ENCODE measurements at places on chromosomes 2 and 18. TPM values are rescaled to one million over a fixed set of nuclear protein-coding genes. Genes with fewer than 3 reads are reported as not detected.

DNA sequence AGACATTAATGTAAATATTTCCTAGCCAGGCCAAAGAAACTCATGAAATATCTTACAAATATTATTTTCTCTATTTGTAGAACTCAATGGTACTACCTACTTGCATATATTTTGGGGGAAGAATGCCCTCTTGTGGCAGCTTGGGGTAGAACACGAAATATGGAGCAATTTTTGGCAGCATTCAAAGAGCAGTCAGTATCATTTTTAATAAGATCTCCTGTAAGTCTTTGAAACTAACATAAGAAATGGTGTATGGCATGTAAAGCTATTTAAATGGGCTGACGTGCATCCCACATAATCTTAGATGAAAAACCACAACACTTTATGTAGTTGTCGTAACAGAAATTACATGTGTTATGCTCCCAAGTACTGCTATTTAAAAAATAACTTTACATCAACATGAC is 62.3 kb upstream of the CCDC195 start:
- peak; percentile 40 for DNase-seq

DNA sequence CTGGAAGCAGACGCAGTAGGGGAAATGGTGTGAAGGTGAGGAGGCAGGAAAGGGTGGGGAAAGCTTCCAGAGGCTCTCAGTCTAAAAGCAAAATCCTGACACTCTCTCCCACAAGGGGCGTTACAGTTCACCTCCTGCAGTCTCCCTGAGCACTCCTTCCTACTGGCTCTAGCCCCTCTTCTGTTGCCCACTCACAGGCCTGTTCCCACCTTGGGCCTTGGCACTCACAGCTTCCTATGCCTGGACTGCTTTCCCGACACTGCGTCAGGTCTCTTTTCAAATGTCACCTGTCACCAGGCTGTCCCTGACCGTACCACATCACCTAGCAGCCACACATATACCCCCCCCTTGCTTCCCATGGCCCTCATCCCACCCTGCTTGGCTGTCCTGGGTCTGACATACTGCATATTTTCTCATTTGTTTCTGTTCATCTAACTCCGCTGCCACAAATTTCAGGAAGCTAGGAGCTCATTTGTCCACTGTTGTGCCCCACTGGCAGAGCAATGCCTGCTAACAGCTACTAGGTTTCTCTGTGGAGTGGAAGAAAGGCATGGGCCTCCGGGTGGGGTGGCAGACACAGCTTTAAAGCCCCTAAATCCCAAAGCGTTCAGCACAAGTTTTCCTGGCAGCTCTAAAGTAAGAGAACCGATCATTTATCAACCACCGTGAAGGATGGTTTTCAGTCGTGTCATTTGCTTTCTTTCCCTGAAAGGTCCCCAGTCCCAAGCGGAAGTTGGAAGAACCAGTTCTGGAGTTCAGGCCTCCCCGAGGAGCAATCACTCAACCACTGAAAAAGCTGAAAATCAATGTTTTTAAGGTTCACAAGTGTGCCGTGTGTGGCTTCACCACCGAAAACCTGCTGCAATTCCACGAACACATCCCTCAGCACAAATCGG is 118.8 kb downstream of the ZNF532 start:
- DNase-seq = no peak

GRCh38 chr2:142306131-142306530 is 175.3 kb upstream of the LRP1B start:
- no peak for DNase-seq

DNA sequence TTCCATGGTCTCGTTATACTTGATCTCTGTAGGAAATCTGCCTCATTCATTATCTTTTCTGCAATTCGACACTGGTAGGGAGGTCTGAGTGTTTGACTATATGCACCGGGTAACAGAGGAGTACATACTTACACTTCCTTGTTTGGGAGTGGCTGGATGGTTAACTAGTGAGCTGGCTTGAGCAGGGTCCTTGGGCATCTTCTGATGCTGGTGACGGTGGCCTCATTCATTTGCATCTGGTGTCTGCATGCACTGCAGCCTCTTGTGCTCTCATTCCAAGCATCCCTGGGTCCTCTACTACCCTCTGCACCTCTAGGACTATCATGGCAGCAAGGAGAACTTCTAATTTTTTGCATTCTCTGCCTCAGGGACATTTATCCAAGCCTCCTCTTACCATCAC is 100.0 kb upstream of the TCF4 start:
- DNase-seq = no peak

DNA sequence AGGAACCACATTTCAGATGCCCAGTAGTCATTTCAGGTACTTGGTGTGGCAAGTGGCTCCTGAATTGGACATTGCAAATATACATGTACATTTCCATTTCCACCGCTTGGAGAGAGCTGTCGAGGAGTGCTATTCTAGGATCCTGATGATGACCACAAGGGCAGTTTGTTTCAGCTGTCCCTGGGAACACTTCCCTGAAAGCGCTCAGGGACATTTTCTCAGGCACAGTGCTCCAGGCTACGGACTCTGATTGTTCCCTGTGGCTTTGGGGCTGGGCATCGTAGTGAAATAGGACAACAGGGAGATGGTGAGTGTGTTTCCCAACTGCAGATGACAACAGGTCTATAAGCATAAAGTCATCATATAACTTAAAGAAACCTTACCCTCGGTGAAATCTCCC is 3.1 kb downstream of the DBI start:
- no peak for DNase-seq

DNA sequence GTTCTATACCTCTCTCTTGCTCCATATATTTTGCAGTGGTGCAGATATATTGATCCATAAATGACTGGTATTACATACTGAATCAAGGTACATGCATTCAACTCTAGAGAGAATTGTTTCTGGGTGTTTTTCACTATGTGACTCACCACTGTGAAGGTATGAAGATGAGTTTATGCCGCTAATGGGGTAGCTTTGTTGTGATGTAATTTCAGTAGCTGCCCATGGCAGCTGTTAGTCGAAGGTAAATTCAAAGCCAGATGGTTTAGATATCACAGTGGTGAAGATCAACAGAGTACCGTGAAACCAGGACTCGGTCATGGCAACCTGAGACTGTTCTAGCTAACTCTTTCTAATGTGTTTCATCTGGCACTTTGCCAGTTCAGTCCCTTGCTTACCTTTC is 50.4 kb downstream of the PKP4 start:
- DNase-seq = no peak

GRCh38 chr18:69491576-69491975 is 90.9 kb downstream of the DOK6 start:
- no peak for DNase-seq

DNA sequence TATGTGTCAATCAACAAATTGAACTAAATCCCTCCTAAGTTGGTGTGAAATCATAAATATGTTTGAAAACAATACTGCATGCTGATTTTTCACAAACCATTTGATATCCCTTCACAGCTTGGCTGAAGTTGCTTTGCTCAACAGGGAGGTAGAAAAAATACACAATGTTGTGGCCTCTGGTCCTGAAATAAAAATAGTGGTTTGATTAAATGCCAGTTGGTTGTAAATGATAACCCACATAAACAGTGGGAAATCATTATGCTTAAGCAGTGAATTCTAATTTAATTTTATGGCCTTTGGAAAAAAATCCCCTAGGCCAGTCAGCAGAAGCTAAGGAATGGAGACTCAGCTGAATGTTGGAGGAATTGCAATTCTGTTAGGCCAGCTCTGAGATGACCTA is 359.4 kb upstream of the CWC22 start:
- DNase-seq = no peak

- DNase-seq = no peak
These were observed 25.5 kb downstream of the ITPRID2 start for GRCh38 chr2:181916726-181917718.

DNA sequence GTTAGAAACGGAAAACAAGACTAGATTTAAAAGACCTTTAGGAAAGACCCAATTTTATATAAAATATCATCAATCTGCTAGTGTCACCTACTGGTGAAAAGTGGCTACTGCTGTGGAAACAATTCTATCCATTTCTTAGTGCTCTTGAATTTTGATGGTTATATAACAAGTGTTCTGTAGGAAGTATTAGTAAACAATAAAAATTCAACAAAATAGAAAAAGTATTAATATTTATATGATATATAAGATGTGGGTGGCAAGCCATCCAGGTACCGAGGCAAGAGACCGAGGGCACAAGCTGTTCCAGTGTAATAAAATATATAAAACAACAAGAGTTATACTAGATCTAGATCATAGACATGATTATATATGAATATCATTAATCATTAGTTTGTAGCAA is 6.2 kb upstream of the TMEM87B start:
- DNase-seq = peak; percentile 63

GRCh38 chr2:39665811-39666490 is at the start of gene TMEM178A:
TMEM178A (plus strand) TSS chr2:39665917; CDS start chr2:39665975, 58 bp downstream.
- DNase-seq = no peak

- peak; percentile 39 for DNase-seq
These were observed 200.4 kb downstream of the INO80D start for GRCh38 chr2:205885492-205886099.

DNA sequence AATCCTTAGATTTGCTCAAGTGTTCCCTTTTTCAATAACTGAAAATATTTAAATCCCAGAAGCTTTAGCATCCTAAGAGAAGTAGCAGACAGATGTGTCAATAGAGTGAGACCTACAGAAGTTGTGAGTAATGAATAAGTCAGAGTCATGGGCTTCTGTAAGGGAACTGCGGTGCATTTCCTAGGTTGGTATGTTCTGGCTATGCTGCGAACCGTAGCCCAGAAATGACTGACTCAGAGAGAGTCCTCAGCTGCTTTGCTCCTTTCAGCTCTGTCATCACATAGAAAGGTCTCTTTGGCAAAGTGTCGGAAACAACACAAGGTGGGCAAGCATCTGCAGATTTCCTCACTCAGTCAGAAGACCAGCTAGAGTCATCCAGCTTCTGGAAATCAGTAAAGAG is 297.1 kb downstream of the ARHGAP15 start:
- no peak for DNase-seq

DNA sequence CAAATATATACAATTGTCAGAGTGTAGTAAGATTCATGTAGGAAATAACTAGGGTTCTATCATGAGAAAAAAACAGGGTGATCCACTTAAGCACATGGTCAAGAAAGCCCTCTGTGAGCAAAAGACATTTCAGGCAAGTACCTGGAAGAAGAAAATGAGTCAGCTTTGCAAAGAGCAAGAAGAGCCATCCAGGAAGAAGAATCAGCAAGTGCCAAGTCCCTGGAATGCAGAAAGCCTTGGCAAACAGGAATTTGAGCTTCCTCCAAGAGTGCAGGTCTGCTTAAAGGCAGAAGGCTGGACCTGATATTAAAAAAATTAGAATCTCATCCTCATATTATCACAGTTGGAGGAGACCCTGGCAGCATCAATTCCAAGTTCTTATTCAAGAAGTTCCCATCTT is 188.5 kb upstream of the CELF4 start:
- no peak for DNase-seq

DNA sequence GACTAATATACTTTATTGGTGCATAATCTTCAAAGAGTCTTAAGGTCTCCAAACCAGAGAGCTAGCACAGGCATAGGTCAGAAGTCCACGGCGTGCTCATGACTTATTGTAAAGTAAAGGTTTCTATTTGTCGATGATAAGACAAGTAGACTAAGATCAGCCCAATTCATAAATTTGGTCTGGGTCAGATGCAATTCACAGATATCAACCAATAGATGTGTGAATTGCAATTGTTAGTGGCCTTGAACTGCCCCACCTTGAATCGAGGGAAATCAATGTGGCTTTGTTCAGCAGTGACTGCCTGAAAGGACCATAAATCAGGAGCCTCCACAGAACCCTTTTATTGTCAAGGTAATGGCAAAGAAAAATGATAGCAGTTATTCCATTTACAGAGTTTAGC is 39.1 kb upstream of the CPS1 start:
- no peak for DNase-seq

- no peak for DNase-seq
These were observed 54.3 kb upstream of the ITGA6 start for GRCh38 chr2:172373076-172373475.

- no peak for DNase-seq
These were observed 1.9 kb downstream of the CNGA3 start for GRCh38 chr2:98348066-98348561.

GRCh38 chr2:159196393-159196925 is 90.0 kb downstream of the WDSUB1 start:
- DNase-seq = no peak

GRCh38 chr18:60809937-60810336 is 437.4 kb upstream of the MC4R start:
- DNase-seq = no peak

- no peak for DNase-seq
These were observed 1.4 kb downstream of the REEP1 start for GRCh38 chr2:86335865-86336674.

DNA sequence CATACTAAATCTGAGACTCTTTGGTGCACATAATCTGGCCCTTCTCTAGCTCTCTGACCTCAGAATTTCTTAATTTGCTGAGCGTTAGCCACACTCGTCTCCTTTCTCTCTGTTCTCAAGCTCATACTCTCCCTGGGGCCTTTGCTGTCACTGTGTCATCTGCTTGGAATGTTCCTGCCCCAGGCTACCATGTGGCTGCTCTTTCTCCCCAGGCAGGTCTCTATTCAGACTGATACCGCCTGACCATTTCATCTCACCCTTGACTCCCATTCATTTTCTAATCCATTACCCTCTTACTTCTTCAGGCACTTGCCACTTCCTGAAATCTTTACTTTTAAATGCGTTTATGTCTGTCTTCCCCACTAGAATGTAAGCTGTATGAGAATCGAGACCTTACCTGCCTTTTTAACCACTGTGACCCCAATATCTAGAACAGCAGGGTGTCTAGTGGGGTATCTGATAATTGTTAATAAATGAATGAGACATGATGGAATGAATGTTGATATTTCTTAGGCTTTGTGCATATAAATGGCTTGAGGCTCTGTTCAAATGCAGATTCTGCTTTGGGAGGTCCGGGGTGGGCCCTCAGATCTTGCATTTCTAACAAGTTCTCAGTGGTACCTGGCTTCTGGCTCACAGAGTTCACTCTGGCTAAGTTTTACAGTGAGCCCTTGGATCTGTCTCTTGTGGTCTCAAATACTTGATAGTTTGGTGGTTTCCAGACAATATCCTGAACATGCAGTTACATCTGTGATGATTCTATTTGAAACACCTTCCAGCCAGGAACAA is 89.9 kb upstream of the EPC2 start:
- no peak for DNase-seq

- no peak for DNase-seq
These were observed 404.9 kb downstream of the TMEM182 start for GRCh38 chr2:103166456-103167324.

DNA sequence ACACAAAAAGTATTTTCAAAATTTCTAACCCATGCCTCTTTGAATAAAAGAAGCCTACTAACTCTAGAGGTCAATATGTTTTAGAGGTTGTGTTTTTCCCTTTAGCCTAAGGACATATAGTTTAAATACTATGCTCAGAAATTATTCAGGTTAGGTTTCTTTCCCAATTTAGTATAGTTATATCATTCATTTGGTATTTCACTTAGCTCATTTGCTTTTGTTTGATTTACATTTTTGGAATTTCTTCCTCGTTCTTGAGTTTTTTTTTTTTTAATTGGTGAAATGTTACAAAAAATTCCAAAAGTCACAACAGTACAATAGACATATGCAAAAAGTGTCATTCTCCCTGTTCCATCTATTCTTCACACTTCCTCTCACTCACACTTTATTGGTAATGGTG is 371.3 kb upstream of the TNP1 start:
- DNase-seq = no peak

- DNase-seq = no peak
These were observed 361.9 kb downstream of the TXNL1 start for GRCh38 chr18:56276466-56276865.

- DNase-seq = no peak
These were observed 339.7 kb downstream of the TNS1 start for GRCh38 chr2:217662984-217663602.

ARHGEF4 gene
- total RNA-seq = 19.9 TPM

LRRC30 gene
- total RNA-seq = 0.69 TPM

SERPINB11 gene
- not detected for total RNA-seq

CCDC85A gene
- 3.6 TPM for total RNA-seq

NEU4 gene
- 0.30 TPM for total RNA-seq

FNDC4 gene
- 10.6 TPM for total RNA-seq

ARHGEF33 gene
- total RNA-seq = 1.7 TPM

Data from skin of body (tissue), 3 donors.